Stimulated activated CD4-positive, alpha-beta T cell treated with anti-CD3 and anti-CD28 coated beads, TNF-alpha, amount 100 ng/mL, for 4 hours (primary cell): ENCODE measurements at places on chromosomes 6 and 20.

DNA sequence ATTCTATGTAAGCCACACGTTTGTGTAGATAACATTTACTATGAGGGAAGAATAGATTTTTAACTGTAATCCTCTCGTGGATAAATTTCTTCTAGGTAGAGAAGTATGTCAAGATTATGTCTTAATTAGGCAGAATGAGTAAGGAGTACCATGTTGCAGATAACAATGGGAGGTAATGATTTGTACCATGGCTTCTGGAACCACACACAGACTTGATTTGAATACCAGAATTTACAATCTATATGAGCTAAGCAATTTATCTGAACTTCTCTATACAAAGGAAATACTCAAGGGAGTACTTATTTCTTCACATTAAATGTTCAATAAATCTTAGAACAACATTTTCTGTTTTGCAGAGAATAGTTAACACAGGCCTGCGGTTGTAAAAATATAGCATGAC, 51.5 kb downstream of the RPS12 start:
- no peak for DNase-seq

DNA sequence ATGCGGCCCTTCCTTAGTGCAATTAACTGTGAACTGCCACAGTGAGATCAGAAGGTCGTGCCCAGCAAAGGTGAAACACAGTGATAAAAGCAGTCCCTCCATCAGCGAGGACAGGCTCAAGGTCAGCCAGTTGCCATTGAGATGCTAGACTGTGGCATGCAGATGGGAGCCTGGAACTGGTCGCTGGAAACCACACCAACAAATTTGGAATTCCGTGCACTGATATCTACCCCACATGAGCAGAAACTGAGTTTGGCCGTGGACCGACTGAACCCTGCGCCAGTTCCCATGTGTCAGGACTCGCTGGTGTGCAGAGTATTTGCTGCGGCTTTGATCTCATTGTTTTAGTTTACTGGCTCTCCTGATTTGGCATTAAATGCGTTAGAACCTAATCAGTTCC, 125.6 kb upstream of the QKI start:
- no peak for DNase-seq

- DNase-seq, result no peak
Measured at GRCh38 chr6:71476371-71476770, 187.8 kb downstream of the OGFRL1 start.

GRCh38 chr20:62126141-62126540, 3.9 kb downstream of the LSM14B start:
- DNase-seq, result no peak

DNA sequence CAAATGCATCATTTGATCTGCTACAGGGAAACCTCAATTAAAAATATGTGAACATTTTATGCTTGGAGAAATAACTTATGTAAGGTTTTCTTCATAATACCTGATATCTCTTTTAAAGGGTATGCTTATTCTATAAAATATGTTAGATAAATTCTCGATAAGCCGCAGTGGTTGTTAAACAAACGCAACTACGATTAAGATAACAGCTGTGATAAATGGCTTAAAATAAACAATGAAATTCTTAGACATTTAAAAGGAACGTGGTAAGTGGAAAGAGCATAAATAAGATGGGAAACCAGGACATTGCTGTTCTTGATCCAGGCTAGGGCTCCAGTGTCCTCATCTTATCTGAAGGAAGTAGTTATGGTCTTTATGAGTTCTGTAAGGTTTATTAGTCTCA, 415.9 kb downstream of the CD83 start:
- no peak for DNase-seq

DNA sequence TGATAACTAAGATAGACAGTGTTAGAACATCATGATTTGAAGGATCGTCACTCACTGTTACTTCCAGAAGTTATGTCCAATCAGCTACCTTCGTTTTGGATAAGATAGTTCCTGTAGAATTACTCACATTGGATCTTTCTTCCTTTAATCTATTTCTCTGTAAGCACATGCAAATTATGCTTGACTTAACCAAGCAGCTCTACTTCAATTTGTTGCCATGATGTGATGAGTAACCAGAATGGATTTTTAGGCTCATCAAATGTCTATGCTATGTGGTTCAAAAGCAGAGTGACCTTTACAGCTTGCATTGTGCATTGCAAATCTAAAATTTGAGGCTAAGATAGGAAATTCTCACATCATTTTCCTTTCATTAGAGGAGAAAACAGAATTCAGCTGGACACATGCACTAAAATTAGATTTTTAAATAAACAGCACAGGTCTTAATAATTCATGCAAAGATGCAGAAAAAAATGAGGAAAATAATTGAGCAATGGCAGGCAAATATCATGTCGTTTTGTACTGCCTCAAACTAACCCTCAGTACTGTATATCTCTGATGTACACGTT, 76.7 kb upstream of the ZFP64 start:
- no peak for DNase-seq

DNA sequence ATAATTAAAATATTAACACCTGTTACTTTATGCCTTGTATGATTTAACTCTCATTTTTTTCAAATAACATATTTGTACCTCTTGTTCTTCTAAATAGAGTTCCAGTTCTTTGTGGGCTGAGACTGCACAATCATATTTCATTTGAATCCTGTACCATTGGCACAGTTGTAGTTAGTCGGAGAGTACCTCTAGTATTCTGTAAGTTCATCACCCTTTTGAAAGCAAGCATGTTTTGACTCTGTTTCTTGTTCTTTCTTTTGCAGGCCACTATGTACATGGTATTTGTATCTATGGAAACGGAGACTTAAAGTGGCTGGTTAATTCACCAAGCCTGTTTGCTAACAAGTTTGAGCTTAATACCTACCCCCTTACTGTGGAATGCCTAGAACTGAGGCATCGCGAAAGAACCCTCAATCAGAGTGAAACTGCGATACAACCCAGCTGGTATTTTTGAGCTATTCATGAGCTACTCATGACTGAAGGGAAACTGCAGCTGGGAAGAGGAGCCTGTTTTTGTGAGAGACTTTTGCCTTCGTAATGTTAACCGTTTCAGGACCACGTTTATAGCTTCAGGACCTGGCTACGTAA, 68.2 kb downstream of the C6orf52 start:
- DNase-seq, result no peak

DNA sequence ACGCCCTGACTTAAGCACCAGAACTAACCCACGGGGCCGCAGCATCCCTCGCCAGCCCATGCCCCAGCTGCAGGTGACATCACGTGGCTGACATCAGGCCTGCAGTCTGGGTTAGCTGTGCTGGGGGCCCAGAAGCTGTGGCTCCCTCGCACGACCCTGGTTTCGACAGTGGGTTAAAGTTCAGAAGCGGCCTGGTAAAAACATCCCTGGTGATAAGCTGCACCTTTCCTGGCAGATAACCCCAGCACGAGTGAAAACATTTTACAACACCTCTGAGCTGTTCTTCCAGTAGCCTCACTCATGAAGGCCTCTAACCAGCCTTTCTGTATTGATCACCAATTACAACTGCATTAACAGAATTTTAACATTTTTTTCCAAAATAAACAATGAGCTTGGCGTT, 136.4 kb upstream of the RREB1 start:
- no peak for DNase-seq

DNA sequence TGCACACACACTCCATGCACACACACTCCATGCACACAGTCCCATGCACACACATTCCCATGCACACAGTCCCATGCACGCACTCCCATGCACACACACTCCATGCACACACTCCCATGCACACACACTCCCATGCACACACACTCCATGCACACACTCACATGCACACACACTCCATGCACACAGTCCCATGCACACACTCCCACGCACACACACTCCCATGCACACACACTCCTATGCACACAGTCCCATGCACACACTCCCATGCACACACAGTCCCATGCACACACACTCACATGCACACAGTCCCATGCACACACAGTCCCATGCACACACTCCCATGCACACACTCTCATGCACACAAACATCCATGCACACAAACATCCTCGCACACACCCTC, 168.4 kb downstream of the TTLL2 start:
- no peak for DNase-seq

GRCh38 chr20:4549711-4550259, 171.9 kb upstream of the PRND start:
- no peak for DNase-seq

DNA sequence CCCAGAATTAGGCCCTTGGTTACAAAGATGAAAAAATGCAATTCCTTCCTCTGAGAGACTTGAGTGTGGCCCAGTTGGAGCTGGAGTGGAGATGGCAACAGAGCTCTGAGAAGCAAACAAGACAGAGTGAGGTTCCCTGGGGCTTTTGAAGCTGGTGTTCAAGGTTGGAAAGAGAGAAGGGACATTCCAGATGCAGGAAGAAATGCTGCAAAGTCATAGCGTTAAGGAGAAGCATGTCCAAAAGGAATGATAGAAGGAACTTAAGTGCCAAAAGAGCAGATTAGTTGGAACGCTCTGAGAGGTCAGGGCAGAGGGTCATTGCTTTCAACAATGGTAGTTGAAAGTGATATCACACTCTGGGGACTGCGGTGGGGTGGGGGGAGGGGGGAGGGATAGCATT, 251.8 kb downstream of the TBC1D7 start:
- DNase-seq, result no peak

- no peak for DNase-seq
Measured at GRCh38 chr20:20567712-20568111, 144.7 kb downstream of the RALGAPA2 start.

- DNase-seq, result peak; percentile 53
Measured at GRCh38 chr6:13873288-13874190, 51.2 kb upstream of the RNF182 start.

DNA sequence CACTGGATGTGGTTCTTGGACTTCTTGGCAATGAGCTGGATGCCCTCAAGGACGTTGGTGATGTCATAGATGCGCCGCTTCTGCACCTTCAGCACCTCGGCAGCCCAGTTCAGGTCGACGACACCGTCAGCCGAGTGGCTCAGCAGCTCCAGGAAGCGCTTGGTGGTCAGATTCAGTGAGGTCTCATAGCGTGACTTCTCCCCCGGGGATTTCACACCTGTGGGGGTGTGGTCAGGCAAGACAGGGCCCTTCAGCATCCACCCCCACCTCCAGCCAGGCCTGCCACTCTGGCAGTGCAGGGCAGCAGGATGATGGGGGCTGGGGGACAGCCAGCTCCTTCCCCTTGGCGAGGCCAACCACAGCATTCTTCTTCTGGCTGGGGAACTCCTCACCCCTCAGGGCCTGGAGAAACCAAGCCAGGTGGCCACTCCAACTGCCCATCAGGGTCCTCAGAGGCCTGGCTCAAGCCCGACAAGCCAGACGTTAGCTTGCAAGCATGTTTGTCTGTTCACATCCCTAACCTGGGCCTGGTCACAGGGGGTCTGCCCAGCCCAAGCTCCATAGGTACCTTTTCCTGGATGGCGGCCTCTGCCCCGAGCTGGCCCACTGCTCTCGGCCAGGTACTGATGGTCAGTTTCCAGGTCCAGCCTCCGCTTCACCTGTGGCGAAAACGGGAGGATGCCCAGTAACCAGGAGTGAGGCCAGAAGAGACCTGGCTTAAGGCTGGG, 5.7 kb upstream of the NECAB3 start:
- DNase-seq, result no peak

DNA sequence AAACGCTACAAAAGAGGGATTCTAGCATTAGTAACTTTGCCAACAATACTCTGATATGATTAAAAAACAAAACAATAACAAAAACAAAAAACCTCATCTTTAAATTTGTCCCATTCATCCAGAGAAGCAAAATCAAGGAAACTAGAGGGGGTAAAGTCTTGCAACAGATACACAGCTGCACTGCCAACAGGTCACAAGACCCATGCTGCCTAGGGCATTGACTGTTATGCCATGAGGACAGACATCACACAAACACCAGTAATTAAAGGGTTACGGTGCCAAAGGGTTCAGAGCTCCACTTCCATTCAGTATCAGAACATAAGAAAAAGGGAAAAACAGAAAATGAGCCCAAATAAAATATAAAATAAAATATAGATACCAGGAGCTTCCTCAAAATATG, 1.6 kb downstream of the TBC1D20 start:
- DNase-seq, result no peak

DNA sequence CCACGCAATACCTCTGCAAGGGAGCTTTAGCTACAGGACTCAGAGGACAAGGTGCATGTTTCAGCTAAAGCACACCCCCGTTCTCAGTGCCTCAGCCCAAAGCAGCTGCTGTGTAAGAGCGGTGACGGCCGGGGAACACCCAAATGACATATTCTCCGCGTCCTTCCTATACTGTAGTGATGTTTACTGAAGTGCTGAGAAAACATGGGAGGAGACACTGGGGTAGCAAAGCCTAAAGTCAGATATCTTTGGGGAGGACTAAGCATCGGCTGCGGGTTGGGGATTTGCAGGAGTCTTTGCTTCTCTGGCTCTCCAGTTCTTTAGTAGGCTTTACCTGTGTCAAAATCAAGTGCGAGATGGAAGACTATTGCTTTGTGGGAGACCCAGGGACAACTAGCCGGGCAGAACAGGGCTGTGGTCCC, 1.7 kb downstream of the SLC22A23 start:
- DNase-seq, result peak; percentile 19

DNA sequence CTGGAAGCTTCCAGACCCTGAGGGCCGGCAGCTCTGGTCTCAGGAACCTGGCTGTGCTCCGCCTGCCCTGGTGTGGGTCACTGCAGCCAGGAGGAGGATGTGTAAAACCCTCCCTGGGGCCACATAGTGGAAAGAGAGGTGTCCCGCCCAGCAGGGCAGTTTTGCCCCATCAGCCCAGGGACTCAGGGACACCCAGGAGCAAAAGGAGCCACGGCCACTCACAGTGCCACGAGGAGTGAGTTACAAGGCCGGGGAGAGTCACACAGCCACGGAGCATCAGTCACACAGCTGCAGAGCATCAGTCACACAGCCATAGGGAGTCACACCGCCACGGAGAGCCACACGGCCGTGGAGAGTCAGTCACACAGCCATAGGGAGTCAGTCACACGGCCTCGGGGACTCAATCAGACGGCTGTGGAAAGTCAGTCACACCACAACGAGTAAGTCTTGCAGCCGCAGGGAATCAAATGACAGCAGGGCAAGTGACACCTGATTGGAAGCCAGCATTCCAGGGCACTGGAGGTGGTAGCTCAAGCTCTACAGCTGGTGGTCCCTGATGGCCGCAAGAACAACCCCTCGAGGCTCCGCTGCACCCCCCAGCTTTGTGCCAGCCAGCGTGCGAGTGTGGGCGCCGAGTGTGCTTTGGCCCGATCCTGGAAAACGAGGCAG, 60.9 kb downstream of the DLL1 start:
- DNase-seq, result no peak

GRCh38 chr6:103893141-103893581, 966.6 kb downstream of the HACE1 start:
- no peak for DNase-seq

DNA sequence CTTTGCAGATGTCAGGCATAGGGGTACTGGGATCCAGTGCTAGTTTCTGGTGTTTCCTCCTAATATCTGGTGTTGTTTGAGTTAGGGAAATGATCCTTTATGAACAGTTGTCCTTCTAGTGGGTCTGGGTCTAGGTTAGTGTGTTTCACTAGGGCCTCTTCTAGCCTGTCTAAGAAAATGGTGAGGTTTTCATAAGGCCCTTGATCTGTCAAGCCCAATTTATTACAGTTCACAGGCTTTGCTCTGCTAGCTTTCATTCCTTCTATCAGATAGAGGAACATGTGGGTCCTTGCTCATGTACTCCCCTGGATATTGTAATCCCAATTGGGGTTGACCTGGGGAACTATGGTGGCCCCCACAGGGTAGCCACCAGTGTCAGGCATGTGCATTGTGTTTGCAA, 2.8 kb downstream of the ERVFRD-1 start:
- DNase-seq, result no peak
